ENCODE measurements at places on chromosomes 5 and 9.
A peak's percentile ranks its signal among the peaks of the same experiment; 100 is the strongest.

- H3K27ac ChIP-seq: no peak overlapping the region
- peaks cover 4% of the 10 kb centered on the region for H3K27me3 ChIP-seq
- H3K4me1 ChIP-seq: no peaks in the 10 kb centered on the region
- no peak overlapping the region for H3K4me3 ChIP-seq
- no peaks in the 10 kb centered on the region for H3K36me3 ChIP-seq
- no peak for DNase-seq
These were observed 53.7 kb downstream of the RGMB start for GRCh38 chr5:98827161-98827560.

DNA sequence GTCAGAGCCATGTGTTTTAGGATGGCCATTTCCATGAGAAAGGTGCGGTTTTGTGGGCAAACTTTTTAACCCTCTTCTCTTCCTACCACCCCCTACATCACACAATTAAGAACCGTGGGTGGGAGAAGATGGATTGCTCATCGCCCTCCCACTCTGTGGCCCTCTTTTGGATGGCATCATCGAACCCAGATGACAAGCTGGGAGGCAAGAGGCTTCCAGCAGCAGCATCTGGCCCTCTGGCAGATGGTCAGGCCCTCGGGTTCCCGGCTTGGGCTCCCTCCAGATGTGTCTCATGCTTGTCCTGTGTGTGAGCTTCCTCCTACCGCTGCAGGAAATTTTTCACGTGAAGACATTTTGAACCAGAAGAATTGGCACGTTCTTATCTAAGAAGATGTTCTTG is 199.9 kb downstream of the EBF1 start:
- no peak overlapping the region for H3K27ac ChIP-seq
- H3K36me3 ChIP-seq: no peaks in the 10 kb centered on the region
- no peak for DNase-seq
- peaks cover 6% of the 10 kb centered on the region for H3K27me3 ChIP-seq
- no peak overlapping the region for H3K4me3 ChIP-seq

GRCh38 chr9:106445107-106445506 is 417.9 kb upstream of the ZNF462 start:
- no peak overlapping the region for H3K4me3 ChIP-seq
- H3K27me3 ChIP-seq: no peaks in the 10 kb centered on the region
- H3K27ac ChIP-seq: no peak overlapping the region
- H3K4me1 ChIP-seq: no peaks in the 10 kb centered on the region

- H3K4me1 ChIP-seq: peaks cover 7% of the 10 kb centered on the region
- no peak overlapping the region for H3K27ac ChIP-seq
- H3K4me3 ChIP-seq: no peak overlapping the region
These were observed 248.5 kb upstream of the IRX4 start for GRCh38 chr5:2131196-2131595.

DNA sequence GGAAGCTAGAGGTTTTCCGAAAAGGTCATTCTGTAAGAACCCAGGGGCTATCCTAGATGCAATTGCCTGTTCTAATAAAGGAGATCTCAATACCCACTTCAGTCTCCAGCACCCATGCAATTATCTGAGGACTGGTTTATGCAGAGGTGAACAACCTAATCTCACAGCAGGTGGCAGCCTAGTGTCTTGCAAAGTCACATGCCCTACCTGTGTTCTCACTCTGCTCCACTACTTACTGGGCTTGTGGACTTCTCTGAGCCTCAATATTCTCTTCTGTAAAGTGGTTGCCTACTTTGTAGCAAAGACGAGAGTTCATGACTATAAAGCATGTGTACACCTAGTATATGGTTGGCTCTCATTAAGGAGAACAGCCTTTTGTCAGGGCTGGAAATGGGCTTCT is 21.0 kb upstream of the ALDH1B1 start:
- DNase-seq: peak; percentile 68
- no peaks in the 10 kb centered on the region for H3K36me3 ChIP-seq
- peaks cover 6% of the 10 kb centered on the region for H3K27me3 ChIP-seq
- no peak overlapping the region for H3K4me3 ChIP-seq
- H3K4me1 ChIP-seq: no peaks in the 10 kb centered on the region
